ENCODE measurements at places on chromosomes 3 and 15.
A peak's percentile ranks its signal among the peaks of the same experiment; 100 is the strongest.

DNA sequence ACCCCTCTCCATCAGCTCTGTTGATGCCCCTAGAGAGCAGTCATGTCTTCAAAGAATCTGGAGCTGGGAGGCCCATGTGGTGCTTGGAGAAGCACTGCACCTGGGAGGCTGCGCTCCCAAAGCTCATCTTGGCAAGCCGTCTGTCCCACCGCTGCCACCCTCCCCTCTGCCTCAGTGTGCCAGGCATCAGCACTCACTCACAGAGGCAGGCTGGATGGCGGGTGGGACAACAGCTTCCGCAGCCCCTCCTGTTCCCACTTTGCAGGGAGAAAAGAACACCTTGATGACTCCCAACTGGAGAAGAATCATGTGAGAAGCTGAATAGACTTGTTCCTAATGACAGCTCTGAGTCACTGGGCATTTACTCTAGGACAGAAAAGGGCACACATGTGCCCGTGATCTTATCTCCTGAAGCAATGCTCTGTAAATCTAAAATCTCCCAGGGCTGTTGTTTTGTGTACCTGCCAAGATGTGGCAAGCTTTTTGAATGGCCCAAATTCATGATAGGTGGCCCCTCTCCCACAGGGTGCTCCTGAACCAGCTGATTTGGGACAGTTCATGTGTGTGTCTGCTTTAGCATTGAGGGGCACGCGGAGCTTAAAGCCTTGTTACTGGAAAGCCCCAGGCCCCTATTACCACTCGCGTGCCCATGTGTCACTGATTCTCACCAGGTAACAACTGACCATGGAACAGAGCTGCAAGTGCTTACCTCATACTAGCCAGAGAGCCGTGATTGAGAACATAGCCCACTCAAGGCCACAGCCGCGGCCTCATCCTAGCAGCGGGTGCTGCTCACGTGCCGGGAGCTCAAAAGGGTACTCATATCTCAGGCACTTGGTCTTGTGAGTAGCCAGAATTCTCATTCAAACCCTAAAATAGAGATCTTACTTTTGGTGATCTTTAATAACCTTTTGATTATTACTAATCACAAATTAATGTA, 104.4 kb downstream of the DNAJB8 start:
- no peak for DNase-seq

DNA sequence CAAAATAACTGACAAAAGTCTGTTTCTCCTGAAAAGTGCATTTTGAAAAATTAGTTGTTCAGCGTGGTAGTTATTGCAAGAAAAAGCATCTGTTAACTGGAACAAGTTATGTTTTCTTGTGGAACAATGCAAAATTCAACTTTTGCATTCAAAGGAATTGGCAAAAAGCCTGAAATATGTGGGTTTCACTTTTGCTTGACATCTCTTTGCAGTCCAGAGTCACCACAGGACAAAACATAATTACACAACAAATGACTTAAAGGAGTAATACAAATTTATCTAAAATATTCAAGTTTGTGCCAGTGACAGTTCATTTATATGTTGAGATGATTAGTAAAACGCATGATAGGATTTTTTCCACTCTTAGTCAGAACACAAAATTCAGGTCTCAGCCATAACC, 96.3 kb upstream of the P2RY1 start:
- peak; percentile 32 for DNase-seq

DNA sequence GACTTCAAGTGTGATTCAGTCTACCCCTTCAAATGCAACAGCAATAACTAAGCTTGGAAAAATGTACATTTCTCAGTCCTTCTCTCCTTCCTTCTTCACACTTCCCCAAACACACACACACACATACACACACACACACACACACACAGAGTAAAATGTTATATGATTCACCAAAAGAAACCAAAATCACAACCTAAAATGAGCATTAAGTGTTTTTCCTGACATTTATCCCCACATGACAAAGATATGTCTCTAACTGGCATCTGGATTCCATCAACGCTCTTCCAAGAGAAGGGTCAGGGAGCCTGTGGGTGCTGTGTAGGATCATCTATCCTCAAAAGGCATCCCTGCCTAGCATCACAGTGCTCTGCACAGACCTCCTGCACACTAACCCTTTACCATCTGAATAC, 21.0 kb downstream of the PDZRN3 start:
- no peak for DNase-seq

GRCh38 chr3:164222197-164222596, 856.1 kb downstream of the SI start:
- DNase-seq, result no peak

GRCh38 chr3:46372492-46373359, 2.0 kb downstream of the CCR5 start:
- peak; percentile 56 for DNase-seq

DNA sequence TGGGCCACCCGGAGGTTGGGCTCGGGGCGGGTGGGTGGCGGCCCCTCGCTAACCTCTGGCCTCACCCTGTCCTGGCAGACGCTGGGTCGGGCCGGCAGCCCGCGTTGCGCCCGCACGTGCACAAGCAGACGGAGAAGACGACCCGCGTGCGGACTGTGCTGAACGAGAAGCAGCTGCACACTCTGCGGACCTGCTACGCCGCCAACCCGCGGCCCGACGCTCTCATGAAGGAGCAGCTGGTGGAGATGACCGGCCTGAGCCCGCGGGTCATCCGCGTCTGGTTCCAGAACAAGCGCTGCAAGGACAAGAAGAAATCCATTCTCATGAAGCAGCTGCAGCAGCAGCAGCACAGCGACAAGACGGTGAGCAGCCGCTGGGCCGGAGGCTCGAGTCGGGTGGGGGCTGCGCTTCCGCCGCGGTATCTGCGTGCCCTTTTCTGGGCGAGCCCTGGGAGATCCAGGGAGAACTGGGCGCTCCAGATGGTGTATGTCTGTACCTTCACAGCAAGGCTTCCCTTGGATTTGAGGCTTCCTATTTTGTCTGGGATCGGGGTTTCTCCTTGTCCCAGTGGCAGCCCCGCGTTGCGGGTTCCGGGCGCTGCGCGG, 3.7 kb downstream of the ISL2 start:
- peak; percentile 32 for DNase-seq

DNA sequence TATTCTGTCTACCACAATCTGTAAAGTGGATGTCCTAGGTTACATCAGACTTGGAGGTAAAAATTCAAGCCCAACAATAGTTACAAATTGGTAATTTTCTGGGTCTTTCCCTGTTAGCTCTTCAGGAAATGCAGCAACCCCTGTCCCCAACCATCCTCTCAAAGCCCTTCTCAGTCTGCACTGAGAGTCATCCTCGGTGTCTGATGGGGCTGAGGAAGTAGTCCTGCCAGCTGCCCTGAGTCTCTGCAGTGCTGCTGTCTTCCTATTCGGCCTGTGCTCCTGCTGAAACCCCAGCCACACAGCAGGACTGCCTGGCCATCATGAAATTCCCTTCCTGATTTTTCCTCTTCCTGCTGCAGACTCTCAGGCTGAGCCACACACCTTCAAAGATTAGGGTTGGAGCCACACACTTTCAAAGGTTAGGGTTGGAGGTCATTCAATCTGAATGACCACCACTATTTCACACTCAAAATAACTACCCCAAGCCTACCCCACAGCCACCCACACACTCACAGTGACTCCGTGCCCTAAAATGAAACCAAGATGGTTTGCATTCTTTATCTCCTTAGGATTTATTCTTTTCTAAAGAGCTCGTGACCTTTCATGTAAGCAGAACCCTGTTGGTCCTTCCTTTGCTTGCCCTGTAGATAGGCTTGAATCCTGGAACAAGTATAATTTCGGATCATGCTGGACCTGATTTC, 17.6 kb downstream of the TRIM42 start:
- no peak for DNase-seq

- DNase-seq, result peak; percentile 23
Observed at GRCh38 chr15:60476713-60477112, 2.2 kb downstream of the ICE2 start.

DNA sequence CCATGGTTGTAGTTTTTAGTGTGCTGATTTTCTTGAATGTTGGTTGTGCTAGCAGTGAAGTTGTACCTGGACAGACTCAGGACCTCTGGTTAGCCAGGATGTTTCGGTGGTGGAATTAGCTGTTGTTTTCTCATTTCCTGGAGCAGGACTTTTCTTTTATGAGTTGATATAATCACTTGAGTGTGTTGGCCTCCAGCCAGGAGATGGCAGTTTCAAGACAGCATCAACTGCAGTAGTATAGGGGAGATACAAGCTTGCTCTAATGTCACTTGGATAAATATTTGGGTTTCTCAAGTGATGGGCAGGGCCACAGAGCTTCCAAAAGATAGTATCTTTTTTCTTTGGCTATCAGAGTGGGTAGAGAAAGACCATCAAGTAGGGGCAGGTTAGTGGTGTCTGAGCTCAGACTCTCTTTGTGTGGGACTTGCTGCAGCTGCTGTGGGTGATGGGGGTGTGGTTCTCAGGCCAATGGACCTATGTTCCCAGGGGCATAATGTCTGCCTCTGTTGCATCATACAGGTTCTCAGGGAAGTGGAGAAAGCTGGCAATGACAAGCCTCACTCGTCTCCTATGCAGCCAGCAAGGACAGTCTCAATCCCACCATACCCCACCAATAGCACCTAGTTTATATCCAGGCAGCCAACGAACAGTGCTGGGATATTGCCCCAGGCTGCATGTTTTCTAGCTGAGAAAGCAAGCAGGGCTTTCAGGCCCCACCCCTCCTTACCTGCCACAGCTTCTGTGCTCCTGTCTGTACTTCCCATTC, 14.6 kb upstream of the OR5K2 start:
- DNase-seq, result peak; percentile 9

GRCh38 chr3:9946112-9947024, 5.8 kb downstream of the PRRT3 start:
- peak; percentile 79 for DNase-seq

- DNase-seq, result no peak
Observed at GRCh38 chr15:35689266-35689665, 143.3 kb upstream of the DPH6 start.

DNA sequence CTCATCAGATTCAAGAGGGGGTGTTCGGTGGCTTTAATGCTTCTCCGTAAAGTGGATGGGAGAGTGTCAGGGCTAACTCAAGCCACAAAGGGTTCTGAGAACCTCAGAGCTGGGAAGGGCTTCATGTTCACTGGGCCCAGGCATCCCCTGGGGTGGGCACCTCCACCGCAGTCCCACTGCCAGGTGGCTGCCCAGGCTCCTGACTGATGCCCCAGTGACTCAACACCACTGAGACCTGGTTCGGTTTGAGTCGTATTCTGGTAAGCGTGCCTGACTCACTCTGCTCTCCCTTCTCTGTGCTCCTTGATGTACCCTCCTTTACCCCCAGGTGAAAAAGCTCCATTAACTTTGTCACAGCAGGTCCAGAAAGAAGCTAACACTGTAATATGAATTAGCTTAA, 304.6 kb downstream of the RPLP1 start:
- no peak for DNase-seq

DNA sequence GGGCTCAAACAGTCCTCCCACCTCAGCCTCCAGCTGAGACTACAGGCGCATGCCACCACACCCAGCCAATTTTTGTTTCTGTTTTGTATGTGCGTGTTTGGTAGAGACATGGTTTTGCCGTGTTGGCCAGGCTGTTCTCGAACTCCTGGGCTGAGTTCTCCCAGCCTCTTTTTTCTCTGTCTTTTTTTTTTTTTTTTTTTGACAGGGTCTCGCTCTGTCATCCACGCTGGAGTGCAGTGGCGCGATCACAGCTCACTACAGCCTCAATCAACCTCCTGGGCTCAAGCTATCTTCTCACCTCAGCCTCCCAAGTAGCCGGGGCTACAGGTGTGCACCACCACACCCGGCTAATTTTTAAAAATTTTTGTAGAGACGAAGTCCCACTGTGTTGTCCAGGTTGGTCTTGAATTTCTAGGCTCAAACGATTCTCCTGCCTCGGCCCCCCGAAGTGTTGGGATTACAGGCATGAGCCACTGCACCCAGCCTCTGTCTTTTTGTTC, 867 bp upstream of the DCAF1 start:
- DNase-seq, result no peak

DNA sequence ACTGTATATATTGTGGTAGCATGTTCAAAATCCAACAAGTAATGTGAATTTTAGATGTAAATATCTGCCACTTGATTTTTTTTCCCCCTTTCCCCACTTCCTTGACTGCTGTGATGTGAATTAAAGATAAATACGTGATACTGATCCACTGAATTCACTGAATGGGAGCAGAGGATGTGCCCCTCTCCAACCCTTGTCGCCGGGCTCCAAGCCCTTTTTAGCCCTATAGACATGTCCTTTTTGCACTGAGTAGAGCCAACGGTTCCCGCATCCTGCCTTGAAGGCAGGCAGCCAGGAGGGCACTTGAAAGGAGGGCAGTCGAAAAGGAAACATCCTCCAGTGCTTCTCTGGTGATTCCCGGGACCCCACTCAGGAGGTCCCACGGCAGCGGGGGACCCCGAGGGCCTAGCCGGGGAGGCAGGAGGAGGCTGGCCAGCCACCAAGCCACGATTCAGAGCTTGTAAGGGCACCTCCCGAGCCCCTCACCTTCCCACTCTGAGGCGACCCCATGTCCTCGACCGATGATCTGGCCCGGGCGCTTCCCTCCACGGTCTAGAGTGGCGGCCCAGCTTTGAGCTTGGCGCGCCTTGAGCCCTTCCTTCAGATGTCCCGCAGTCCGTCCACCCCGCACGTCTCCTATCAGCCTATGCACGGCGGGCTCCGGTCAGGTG, 901 bp upstream of the MANF start:
- peak; percentile 23 for DNase-seq
